ENCODE measurements at places on chromosomes 12 and 14.

DNA sequence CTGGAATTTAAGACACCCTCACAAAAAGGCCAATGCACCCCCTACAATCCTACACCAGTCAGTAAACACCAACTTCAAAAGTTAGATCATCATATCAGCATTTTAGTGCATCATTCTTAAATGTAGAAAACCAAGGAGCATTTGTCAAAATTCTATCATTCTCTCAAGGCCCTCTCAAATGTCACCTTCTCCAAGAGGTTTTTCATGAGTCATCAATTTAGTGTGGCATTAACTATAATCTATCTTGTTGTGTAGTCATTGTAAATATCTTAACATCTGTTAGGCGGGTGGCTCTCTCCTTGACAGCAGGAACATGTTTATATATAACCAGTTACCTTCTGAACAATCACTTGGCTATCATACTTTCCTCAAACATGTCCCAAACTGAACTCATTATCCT is 62.1 kb upstream of the G2E3 start:
- DNase-seq, result no peak

DNA sequence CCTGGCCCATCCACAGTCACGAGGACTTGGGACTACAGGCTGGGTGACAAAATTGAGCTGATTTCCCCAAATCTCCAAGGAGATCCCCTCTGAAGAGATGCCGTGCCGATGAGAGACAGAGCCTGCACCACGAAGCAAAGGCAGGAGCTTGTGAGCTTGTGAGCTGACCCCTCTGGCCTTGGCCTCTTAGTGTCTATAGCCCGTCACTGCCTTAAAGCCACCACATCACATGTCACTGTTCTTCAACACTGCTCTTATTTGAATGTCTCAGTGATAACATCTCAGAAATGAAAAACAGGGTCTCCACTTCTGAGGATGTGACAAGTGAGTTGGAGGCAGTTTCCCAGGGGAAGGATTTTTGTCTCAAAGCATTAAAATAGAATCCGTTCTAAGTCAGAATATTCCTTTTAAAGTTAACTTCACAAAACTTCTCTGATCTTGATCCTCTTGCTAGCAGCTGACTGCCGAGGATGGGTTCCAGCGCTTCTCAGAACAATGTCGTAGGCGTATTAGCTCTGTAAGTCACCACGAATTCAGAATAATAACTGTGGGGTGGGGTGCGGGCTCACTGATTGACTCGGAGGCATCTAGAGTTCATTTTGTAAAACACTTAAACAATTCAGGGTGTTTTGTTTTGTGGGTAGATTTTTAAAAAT is 37.5 kb downstream of the CHST11 start:
- DNase-seq, result peak; percentile 54

GRCh38 chr14:33352821-33353220 is 414.1 kb downstream of the NPAS3 start:
- no peak for DNase-seq

DNA sequence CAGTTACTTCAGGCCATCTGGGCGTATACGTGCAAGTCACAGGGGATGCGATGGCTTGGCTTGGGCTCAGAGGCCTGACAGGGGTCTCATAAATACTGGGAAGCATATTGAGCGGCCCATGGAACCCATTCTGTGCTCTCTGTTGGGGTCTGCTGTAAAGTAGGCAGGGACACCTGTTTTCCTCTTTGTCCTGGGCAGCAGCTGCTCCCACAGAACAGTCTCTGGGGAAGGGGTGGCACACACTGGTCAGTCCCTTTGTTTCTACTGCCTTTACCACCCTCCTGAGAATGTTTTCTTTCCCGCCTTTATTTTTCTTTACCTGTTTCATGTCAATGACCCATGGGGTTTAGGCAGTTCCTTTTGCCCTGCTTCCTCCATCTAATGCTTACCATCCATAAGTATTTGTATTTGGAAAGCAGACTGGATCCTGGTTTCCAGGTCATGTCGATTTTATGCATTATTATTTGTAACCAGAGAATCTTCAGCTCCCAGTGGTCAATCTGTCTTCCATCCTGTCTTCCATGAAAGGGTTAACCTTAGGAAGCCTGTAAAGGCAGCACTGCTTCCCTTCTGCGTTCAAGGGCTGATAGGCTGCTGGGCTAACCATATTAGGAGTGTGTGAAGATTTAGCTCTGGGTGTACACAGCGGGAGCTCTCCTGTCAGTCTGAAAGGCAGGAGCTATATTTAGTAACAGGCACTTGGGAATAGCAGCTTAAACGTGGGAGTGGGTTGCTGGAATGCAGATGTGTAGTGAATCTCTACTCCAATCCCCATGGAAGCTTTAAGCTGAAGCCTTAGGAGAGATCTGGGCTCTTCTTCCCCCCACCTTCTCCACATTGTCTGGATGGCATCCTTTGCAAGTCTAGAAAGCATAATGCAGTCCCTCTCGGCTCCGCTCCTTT is 124.0 kb downstream of the DYRK2 start:
- no peak for DNase-seq

DNA sequence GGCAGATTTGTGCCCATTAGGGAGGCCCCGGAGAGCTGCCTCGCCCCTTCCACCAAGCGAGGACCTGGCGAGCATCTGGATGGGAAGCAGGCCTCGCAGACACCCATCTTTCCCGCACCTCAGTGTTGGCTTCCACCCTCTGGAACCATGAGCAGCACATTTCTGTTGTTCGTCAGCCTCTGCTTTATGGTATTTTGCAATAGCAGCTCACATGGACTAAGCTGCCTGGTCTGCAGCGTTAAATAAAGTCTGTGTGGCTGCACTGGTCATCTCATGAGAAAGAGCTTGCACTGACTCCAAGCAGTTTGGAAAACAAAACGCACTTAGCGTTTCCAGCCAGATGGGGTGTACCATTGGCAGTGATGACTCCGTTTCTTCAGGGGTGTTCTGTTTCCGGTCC is 75.8 kb downstream of the GLT1D1 start:
- no peak for DNase-seq

GRCh38 chr14:30162066-30162465 is 234.4 kb upstream of the PRKD1 start:
- DNase-seq, result no peak

DNA sequence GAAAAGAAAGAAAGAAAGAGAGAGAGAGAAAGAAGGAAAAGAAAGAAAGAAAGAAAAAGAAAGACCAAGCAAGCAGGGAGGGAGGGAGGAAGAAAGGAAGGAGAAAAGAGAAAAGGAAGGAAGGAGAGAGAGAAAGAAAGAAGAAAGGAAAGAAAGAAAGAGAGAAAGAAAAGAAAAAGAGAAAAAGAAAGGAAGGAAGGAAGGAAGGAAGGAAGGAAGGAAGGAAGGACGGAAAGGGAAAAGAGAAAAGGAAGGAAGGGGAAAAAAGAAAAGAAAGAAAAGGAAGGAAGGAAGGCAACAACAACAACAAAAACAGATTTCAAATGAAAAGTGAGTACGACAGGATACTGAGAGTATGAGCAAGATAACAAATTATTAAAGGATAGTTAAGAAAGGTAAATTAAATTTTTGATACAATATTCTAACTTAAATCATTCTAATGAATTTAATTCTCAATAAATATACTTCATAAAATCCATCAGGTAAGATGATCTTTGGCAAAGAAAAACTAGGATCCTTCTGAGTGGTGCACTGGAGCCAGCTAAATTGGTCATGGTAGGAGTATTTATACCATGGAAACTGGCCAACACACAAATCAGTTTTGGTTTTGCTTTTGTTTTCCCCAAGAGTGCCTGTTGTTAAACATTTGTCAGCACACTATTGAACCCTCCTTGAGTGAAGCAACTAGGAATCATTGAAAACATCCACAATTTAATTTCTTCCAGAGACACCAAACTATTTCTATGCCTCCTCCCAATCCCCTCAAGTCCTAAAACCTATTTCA is 56.1 kb upstream of the DYRK2 start:
- DNase-seq, result no peak

DNA sequence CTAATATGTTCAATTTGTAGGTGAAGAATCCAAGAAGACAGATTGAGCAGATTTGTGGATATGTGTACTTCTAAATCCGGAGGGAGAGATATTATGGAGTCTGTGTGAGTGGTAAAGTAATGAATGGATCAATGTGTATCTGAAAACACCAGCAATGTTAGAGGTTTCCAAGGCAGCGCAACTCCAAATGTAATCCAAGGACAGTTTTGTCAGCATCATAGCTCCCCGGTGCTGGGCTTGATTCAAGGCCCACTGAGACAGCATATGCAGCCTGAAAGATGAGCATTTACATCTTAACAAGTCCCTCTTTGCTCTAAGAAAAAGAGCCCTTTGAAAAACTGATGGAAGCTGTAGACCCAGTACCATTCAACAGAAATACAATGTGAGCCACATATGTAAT is 38.3 kb upstream of the FRMD6 start:
- no peak for DNase-seq

- DNase-seq, result no peak
Measured at GRCh38 chr14:61229475-61229888, 51.7 kb downstream of the TMEM30B start.

DNA sequence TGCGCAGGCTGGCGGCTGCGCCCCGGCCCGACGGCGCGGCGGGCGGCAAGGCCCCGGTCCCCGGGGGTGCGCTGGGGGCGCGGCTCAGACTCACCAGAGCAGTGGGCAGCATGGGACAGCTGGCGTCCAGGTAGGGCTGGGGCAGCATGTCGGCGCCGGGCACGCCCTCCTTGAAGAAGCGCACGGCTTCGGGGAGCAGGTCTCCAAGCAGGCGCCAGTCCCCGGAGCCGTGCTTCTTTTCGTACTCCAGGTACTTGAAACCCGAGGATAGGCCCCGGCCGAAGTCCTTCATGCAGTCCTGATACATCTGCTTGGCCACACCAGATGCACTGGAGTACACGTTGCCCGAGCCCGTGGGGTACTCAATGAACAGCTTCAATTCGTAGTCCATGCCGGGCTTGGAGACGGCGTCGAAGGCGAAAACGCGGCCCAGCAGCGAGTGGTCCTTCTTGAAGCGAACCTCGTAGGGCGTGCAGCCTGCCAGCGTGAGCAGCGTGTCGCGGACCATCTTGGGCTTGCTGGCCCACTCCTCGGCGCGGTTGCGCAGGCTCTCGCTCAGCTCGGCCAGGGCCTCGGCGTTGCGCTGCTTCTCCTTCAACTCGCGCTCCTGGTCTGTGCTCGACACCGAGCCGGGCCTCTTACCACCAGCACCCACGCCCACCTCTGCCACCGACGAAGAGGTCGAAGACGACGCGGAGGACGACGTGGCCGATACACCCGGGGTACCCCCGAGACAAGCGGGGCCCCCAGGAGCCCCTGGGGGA is 2.2 kb downstream of the IRF2BPL start:
- DNase-seq, result peak; percentile 62

GRCh38 chr14:57607086-57607485 is 113.4 kb upstream of the CCDC198 start:
- no peak for DNase-seq

DNA sequence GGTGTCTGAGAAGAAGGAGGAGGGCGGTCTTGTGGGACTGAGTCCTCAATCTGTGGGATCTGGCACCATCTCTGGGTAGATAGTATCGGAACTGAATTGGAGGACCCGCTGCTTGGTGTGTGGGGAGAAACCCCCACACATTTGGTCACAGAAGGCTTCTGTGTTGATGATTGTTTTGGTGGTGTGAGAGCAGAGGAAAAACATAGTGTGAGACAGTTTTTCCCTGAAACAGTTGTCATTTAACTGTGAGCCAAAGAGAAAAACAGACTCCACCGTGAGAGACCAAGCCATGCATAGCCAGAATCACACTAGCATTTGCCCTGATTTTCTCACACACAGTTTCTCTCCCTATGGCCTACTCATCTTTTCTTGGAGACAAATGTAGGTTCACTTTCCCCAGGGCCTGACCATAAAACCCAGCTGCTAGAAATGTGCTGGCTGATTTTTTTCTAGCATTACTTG is 91.4 kb upstream of the FLRT2 start:
- DNase-seq, result no peak

- no peak for DNase-seq
Measured at GRCh38 chr12:132437943-132438700, 51.8 kb upstream of the FBRSL1 start.

GRCh38 chr14:61813096-61813606 is 50.9 kb downstream of the SNAPC1 start:
- no peak for DNase-seq

DNA sequence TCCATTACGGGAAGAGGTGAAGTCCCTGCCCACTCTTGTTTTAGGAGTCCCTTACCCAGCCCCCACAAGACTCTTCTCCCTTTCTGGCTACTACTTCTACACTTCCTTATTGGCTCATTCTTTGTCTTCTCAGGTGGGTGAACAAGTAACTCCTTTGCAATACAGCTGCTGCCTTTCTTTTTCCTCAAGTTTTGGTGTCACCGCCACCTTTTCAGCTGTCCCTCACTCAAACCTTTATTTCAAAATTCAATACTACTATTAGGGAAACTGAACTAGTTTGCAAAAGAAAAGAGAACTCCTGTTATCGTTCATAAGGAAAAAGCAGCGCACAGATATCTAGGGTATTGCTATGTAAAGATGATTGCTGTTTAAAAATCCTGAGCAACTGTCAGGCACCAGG is 6.1 kb downstream of the RSRC2 start:
- no peak for DNase-seq

DNA sequence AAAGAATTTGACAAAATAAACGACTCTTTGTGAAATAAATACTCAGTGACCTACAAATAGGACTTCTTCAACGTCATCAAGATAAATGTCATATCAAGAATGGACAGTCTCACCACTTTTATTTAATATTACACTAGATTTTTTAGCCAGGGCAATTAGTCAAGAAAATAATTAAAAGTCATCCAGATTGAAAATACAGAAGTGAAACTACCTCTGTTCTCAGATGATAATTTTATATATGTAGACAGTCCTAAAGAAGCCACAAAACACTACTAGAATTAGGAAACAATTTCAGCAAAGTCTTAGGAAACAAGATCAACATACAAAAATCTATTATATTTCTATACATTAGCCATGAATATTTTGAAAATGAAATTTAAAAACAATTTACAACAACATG is 689.6 kb upstream of the SEL1L start:
- DNase-seq, result no peak

- DNase-seq, result no peak
Measured at GRCh38 chr12:69851976-69852375, 26.9 kb downstream of the MYRFL start.

GRCh38 chr14:101563654-101564443 is 2.6 kb downstream of the DIO3 start:
- peak; percentile 30 for DNase-seq

DNA sequence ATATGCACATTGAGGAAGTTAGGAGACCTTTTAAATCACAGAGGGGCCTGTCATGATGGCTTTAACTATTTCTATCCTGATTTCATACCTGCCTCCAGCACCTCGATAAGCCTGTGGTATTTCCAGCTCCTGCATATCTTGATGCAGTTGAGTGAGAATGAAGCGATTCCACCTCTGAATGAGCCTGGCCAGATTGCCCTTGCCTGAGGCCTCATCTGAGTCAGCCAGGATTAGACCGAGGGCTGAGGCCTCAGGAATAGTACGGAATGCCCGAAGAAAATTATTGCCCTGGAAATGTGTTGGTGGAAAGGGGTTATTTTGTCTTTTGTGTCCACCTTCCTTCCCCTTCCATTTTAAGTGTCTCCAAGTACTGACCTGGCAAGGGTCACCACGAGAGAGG is 8.4 kb upstream of the CNPY2 start:
- no peak for DNase-seq

All from Right ventricle myocardium superior (tissue), 1 donor.